Immature natural killer cell (primary cell): ENCODE measurements at places on chromosomes 3 and 15. TPM values are rescaled to one million over a fixed set of nuclear protein-coding genes. Genes with fewer than 3 reads are reported as not detected.

GOLGA6L25 gene
- not detected for polyA plus RNA-seq

P2RY13 gene
- polyA plus RNA-seq, result 0.50 TPM

GPR15 gene
- 1.2 TPM for polyA plus RNA-seq

HCLS1 gene
- 502 TPM for polyA plus RNA-seq

LSG1 gene
- polyA plus RNA-seq, result 3.3 TPM

TRAT1 gene
- polyA plus RNA-seq, result 4.0 TPM

SNUPN gene
- polyA plus RNA-seq, result 46.0 TPM

STRIT1 gene
- polyA plus RNA-seq, result not detected

LIPH gene
- 0.38 TPM for polyA plus RNA-seq

SRGAP3 gene
- polyA plus RNA-seq, result 0.99 TPM

TGM5 gene
- polyA plus RNA-seq, result not detected

RLBP1 gene
- not detected for polyA plus RNA-seq

IL17RC gene
- 1.7 TPM for polyA plus RNA-seq

FBXW12 gene
- polyA plus RNA-seq, result not detected

MORF4L1 gene
- 253 TPM for polyA plus RNA-seq

NUP210 gene
- 10.9 TPM for polyA plus RNA-seq
